ENCODE measurements at places on chromosomes 7 and 10. TPM values are rescaled to one million over a fixed set of nuclear protein-coding genes. Genes with fewer than 3 reads are reported as not detected.

DNA sequence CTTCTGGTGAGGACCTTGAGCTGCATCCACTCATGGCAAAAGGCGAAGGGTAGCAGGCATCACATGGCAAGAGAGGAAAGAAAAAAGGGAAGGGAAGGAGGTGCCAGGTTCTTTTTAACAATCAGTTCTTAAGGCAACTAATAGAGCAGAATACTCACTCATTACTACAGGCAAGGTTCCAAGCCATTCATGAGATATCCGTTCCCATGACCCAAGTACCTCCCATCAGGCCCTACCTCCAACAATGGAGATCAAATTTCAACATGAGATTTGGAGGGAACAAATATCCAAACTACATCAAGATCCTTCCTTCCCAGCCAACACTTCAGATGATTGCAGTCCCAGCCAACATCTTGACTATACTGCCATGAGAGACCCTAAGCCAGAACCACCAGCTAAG lies 38.9 kb upstream of the YAE1 start:
- DNase-seq: no peak
- H3K36me3 ChIP-seq: no peaks in the 10 kb centered on the region
- no peak overlapping the region for H3K4me3 ChIP-seq
- no peak overlapping the region for H3K27ac ChIP-seq

DNA sequence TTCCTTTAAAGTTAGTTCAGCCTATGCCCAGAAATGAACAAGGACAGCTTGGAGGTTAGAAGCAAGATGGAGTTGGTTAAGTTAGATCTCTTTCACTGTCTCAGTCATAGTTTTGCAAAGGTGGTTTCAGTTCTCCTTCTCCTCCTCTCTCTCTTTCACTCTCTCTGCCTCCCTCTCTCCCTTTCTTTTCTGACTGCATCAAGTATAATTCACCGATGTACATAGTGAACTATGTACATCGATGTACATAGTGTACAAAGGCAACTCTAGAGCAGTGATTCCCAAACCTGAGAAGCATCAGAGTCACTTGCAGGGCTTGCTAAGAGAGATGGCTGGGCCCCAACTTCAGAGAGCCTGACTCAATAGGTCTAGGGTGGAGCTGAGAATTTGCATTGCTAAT lies 1259.7 kb downstream of the TYW1 start:
- no peak overlapping the region for H3K27ac ChIP-seq
- H3K4me3 ChIP-seq: no peak overlapping the region
- DNase-seq: no peak
- H3K27me3 ChIP-seq: no peaks in the 10 kb centered on the region

GRCh38 chr10:110533149-110533548 lies 34.3 kb upstream of the SMC3 start:
- peaks cover 2% of the 10 kb centered on the region for H3K27me3 ChIP-seq
- no peaks in the 10 kb centered on the region for H3K4me1 ChIP-seq
- no peak for DNase-seq
- no peaks in the 10 kb centered on the region for H3K36me3 ChIP-seq

DNA sequence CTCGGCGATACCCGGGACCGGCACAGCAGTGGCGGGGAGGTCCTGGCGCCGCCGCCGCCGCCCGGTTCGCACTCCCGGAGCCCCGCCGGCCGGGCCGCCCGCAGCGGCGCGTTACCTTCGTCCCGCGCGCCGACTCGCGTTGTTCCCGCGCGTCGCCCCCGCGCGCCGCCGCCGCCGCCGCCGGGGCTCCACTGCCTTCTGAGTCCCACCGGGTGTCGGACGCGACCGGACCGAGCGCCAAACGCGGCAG lies at the start of gene EZH2:
Gene EZH2 (minus strand): TSS at position 243 of the 250 bp plus-strand sequence. CDS start 36,993 bp downstream, outside the sequence.
- peak within 1 kb of the TSS; percentile 100 for H3K4me3 ChIP-seq
- no peaks in the 10 kb centered on the region for H3K36me3 ChIP-seq
- H3K4me1 ChIP-seq: no peaks in the 10 kb centered on the region
- H3K27me3 ChIP-seq: no peaks in the 10 kb centered on the region
- peak within 1 kb of the TSS; percentile 98 for H3K27ac ChIP-seq
- no peak for DNase-seq

DNA sequence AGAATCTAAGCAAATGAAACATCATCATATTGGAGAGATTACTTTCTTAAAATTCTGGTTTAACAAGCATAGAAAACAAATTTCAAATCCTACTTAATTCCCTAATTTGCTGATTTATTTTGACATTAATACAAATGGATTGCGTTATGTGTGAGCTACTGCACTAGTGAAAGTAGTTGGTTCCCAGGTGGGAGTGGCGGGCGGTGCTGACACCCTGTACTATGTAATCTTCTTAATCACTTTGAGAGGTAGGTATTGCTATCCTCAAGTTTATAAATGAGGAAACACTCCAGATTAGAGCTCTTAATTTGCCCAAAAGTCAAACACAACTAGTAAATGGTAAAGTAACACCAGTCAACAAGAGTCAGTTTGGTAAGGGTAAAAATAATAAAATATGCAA lies 131.1 kb downstream of the ELAPOR2 start:
- H3K27ac ChIP-seq: no peak overlapping the region
- H3K4me3 ChIP-seq: no peak overlapping the region
- H3K4me1 ChIP-seq: no peaks in the 10 kb centered on the region
- H3K36me3 ChIP-seq: no peaks in the 10 kb centered on the region

DNA sequence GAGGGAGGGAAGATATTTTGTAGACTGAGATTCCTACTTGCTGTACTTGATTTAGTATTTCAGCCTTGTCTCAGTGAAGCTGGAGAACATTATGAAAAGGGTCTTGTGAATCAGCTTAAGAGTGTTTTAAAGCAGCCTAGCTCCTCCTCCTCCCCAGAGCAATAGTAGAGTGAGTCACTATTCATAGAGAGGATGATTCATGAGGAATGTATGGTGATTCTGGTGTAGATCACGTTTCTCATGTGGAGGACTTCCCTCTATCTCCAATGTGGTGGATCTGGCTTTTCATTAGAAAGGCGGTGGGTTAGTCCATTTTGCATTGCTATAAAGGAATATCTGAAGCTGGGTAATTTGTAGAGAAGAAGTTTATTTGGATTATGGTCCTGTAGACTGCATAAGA lies 340.1 kb upstream of the CHRM2 start:
- no peak overlapping the region for H3K27ac ChIP-seq
- no peaks in the 10 kb centered on the region for H3K27me3 ChIP-seq
- DNase-seq: no peak
- H3K4me3 ChIP-seq: no peak overlapping the region
- no peaks in the 10 kb centered on the region for H3K36me3 ChIP-seq

DNA sequence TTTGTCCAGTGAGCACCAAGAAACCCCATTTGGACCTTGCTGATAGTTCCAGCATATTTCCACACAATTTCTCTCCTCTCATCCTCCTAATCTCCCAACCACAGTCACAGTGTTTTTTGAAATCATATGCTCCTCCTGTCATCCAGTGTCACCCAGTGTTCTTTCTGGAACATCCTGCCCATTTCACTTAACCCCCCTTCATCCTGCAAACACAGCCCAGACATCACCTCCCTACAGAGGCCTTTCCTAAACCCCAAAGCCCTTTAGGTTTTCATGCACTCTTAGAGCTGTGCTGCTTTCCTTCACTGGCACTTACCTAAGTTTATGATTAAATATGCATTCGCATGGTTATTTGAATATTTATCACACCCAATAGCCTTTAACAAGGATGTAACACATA lies 1158.0 kb upstream of the C7orf33 start:
- H3K27ac ChIP-seq: no peak overlapping the region
- no peak for DNase-seq
- no peaks in the 10 kb centered on the region for H3K27me3 ChIP-seq
- no peak overlapping the region for H3K4me3 ChIP-seq
- no peaks in the 10 kb centered on the region for H3K36me3 ChIP-seq

DNA sequence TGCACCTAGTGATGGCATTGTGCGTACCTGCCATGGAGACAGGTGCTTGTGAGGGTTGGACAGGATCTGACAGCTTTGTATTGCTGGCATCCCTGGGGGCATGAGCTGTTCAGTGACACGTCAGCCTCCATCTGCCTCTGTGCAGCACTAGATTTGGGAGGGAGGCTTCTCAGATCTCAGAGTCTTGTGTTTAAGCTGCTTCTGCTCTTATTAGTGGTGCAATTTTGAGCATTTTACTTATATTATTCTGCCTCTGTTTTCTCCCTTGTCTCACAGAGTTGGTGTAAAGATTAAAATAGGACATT lies 5.1 kb downstream of the ARHGAP22 start:
- H3K4me1 ChIP-seq: no peaks in the 10 kb centered on the region
- no peak for DNase-seq
- H3K27me3 ChIP-seq: no peaks in the 10 kb centered on the region
- H3K36me3 ChIP-seq: no peaks in the 10 kb centered on the region
- no peak overlapping the region for H3K27ac ChIP-seq

DNA sequence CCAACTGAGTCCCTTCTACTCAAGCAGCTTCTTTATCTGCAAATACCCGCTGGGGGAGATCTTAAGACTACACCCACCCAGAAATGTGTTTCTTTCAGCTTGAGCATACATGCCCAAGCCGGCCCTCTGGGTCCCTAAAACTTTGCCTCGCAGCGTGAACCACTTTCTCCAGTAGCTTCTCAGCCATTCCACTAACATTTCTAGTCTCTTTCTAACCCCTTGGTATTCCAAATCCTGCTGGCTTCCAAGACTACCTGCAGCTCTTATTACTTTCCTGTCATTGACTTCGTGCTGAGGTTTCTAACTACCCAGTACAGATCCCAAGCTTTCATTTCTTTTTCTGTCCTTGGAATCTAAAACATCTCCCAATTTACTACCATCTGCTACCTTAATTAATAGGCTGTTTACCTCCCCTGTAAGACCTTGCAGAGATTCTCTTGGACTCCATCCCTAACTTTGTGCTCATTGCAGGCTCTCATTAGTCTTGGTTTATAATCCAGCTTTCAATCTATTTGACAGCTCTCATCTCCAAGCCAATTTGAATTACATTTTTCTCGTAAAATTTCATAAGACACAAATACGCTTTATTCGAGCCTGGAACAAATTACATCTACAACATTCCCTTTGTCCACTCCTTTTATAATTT lies 153.6 kb downstream of the FGFR2 start:
- no peak for DNase-seq
- no peaks in the 10 kb centered on the region for H3K4me1 ChIP-seq
- no peak overlapping the region for H3K27ac ChIP-seq
- no peak overlapping the region for H3K4me3 ChIP-seq
- no peaks in the 10 kb centered on the region for H3K36me3 ChIP-seq
- H3K27me3 ChIP-seq: no peaks in the 10 kb centered on the region

The SORCS1 gene
- 0.29 TPM for total RNA-seq

DNA sequence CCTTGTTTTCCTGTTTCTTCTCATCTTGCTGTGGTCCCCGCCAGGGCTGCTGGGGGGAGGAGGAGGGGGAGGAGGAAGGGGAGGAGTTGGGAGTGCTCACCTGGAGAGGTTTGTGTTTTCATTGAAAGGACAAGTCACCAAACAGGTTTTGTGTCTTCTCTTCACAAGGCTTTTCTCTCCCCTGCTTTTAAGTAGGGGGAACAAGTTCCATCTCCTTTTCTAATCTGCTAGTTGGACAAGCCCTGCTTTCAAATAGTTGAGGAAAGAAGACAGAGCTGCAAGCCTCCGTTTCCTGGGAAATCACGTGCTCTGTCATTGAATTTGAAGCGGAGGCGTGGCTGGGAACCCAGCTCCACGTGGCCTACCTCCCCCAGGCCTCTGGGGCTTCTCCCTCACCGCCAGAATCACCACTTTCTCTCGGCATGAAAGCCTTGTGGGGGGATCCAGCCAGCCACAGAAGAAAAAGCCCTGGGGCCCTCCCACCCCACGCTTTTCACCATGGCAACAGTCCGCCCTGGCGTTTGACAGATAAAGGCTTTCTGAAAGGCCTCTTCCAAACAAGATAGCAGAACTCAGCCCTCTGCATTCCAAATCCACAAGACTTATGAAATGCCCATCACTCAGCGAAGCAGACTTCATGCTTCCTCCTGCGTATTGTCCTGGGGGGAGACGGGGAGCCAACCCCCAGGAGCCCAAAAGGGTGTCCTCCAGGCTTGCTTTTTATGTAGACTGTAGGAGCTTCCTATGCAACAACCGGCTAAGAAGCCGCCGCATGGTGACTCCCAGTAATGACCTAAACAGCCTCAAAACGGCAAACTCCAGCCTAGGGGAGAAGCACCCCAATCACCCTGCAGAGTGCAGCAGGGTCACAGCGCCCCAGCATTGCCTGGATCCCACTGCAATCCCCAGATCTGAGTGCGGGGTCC lies 51.7 kb downstream of the PROSER2 start:
- H3K4me3 ChIP-seq: no peak overlapping the region
- peaks cover 6% of the 10 kb centered on the region for H3K4me1 ChIP-seq
- H3K27me3 ChIP-seq: no peaks in the 10 kb centered on the region
- H3K27ac ChIP-seq: no peak overlapping the region
- H3K36me3 ChIP-seq: no peaks in the 10 kb centered on the region

DNA sequence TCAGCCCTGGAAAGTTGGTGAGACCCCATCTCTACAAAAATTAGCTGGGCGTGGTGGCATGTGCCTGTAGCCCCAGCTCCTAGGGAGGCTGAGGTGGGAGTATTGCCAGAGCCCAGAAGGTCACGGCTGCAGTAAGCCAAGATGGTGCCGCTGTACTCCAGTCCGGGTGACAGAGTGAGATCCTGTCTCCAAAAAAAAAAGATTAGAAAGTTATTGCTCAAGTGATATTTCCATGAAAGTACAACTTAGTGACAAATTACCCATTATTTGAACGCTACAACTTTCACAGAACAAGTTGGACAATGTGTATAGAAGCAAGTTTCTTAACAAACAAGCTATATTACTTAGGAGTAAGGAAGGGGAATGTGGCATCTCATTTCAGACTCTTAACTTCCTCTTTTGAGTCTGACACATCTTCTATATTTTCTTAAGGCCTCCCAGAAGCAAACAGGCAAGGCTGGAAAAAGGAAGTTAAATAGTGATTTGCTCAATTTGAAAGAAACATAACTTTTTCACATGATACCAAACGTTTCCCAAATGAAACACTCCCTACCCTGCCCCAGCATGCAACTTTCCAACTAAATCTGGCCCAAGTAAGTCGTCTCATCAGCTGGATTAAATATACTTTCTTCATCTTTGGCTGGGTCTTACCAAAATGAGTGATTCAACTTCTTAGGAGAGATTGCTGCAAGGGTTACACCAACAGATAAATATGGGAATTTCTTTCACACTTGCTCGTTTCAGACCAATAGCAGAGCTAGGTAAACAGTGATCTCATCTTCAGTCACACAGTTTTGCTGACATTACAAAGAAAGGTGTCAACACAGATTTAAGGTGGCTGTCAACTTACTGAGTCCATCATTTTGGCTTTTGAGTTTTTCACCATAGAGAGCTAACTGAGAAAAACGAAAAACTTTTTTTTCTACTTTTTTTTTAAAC lies 66.3 kb upstream of the KLF6 start:
- no peaks in the 10 kb centered on the region for H3K36me3 ChIP-seq
- no peaks in the 10 kb centered on the region for H3K4me1 ChIP-seq
- no peaks in the 10 kb centered on the region for H3K27me3 ChIP-seq
- no peak overlapping the region for H3K4me3 ChIP-seq

DNA sequence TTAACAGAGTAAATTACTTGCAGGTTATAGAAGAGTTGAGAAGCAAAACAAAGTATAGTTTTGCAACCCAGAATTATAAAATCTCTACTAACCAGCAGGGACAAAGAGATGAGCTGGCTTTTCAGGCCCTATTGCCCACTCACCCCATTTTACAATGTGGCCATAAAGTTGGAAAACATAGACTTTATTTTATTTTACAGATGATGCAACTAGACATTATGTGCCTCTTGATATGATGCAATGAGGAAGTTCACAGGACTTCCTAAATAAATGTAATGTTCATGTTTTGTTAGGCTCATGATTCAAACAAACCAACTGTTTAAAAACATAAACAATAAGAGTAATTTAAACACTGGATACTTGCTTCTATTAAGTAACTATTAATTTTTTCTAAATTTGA lies 141.1 kb upstream of the WNT16 start:
- H3K36me3 ChIP-seq: no peaks in the 10 kb centered on the region
- no peak overlapping the region for H3K4me3 ChIP-seq
- H3K27me3 ChIP-seq: no peaks in the 10 kb centered on the region
- no peak for DNase-seq
- no peak overlapping the region for H3K27ac ChIP-seq

All from uterus (tissue), 4 donors.